ENCODE measurements at places on chromosomes 2 and 18. TPM values are rescaled to one million over a fixed set of nuclear protein-coding genes. Genes with fewer than 3 reads are reported as not detected.

The DOK6 gene
- not detected for total RNA-seq

The SDC1 gene
- total RNA-seq: not detected

The DLGAP1 gene
- 0.07 TPM for total RNA-seq

The GALNT13 gene
- not detected for total RNA-seq

The PASK gene
- total RNA-seq: 144 TPM

The EPAS1 gene
- 1.0 TPM for total RNA-seq

The EFHD1 gene
- not detected for total RNA-seq

DNA sequence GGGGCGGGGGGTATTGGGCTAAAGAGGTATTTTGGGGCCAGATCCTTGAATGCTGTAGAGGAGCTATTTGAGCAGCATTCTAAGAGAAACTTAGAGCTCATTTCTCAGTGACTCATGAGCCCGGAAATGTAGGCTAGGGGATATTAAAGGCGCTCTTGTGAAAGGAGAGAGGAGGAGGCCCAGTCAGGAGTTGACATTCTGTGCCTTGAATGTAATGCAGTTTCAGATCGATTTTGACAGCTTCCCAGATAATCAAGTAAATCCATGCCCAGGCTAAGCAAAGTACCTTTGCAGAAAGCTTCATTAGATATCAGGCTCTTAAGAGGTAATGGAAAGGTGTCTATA is 1.5 kb downstream of the CAB39 start:
- H3K27me3 ChIP-seq: no peaks in the 10 kb centered on the region
- no peaks in the 10 kb centered on the region for H3K36me3 ChIP-seq
- peak overlapping the region; percentile 68 for H3K4me3 ChIP-seq
- peak overlapping the region; percentile 21 for H3K27ac ChIP-seq
- peaks cover 47% of the 10 kb centered on the region for H3K4me1 ChIP-seq

DNA sequence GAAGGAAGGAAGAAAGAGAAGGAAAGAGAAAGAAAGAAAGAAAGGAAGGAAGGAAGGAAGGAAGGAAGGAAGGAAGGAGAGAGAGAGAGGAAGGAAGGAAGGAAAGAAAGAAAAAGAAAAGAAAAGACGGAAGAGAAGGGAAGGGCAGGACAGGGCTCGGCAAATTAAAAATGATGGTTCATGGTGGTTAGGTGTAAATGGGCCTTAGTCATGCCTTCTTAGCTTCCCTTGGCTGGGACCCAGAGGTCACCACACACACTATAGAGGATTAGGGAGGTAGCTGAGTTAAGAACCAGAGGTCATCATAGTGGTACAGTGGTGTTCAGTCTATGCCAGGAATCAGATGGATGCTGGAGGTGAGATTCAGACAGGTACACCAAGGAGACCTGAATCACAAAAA is 9.3 kb upstream of the ATL2 start:
- H3K36me3 ChIP-seq: no peaks in the 10 kb centered on the region
- no peak overlapping the region for H3K27ac ChIP-seq
- no peak overlapping the region for H3K4me3 ChIP-seq
- DNase-seq: no peak
- H3K4me1 ChIP-seq: peaks cover 11% of the 10 kb centered on the region

- peaks cover 11% of the 10 kb centered on the region for H3K4me1 ChIP-seq
- no peak overlapping the region for H3K27ac ChIP-seq
- H3K36me3 ChIP-seq: no peaks in the 10 kb centered on the region
- H3K4me3 ChIP-seq: no peak overlapping the region
- DNase-seq: no peak
Observed at GRCh38 chr2:26884486-26884885, 36.6 kb downstream of the DPYSL5 start.

DNA sequence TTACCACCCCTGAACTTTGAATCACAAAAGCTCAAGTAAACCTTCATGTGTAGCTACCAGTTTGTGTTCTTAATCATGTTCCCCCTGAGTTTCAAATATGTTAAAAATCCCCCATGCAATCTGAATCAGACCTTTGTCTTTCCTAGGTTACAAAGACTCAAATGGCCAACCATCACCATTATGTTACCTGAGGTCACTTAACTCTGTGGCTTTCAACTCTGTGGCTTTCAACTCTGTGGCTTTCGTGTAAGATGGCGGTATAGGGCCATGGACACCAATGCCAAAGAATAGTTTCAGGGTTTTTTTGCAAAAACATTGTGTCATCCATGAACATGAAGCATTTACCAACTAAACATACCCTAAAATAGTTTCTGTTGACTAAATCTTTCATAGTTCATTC is 6.7 kb downstream of the ERMN start:
- no peaks in the 10 kb centered on the region for H3K4me1 ChIP-seq
- H3K27ac ChIP-seq: no peak overlapping the region

- H3K4me3 ChIP-seq: no peak overlapping the region
- H3K36me3 ChIP-seq: peaks cover 1% of the 10 kb centered on the region
- H3K27ac ChIP-seq: no peak overlapping the region
- peaks cover 13% of the 10 kb centered on the region for H3K4me1 ChIP-seq
Observed at GRCh38 chr2:218465987-218466633, 47.2 kb downstream of the VIL1 start.

- peak overlapping the region; percentile 84 for H3K27ac ChIP-seq
- H3K4me3 ChIP-seq: peak overlapping the region; percentile 98
- peaks cover 15% of the 10 kb centered on the region for H3K4me1 ChIP-seq
- H3K36me3 ChIP-seq: no peaks in the 10 kb centered on the region
- H3K27me3 ChIP-seq: peaks cover 5% of the 10 kb centered on the region
Observed at GRCh38 chr2:183123959-183124221, 353 bp upstream of the NUP35 start.

- H3K36me3 ChIP-seq: no peaks in the 10 kb centered on the region
- DNase-seq: no peak
- H3K4me3 ChIP-seq: no peak overlapping the region
- no peaks in the 10 kb centered on the region for H3K27me3 ChIP-seq
- peaks cover 3% of the 10 kb centered on the region for H3K4me1 ChIP-seq
Observed at GRCh38 chr2:69720404-69720803, 21.5 kb upstream of the ANXA4 start.

- H3K27me3 ChIP-seq: no peaks in the 10 kb centered on the region
- H3K27ac ChIP-seq: no peak overlapping the region
- no peaks in the 10 kb centered on the region for H3K4me1 ChIP-seq
- no peak for DNase-seq
Observed at GRCh38 chr2:14872779-14873325, 240.3 kb downstream of the LRATD1 start.

- DNase-seq: no peak
- H3K36me3 ChIP-seq: no peaks in the 10 kb centered on the region
- no peak overlapping the region for H3K27ac ChIP-seq
- H3K4me3 ChIP-seq: no peak overlapping the region
- H3K27me3 ChIP-seq: no peaks in the 10 kb centered on the region
- H3K4me1 ChIP-seq: no peaks in the 10 kb centered on the region
Observed at GRCh38 chr2:240328526-240328925, 106.9 kb upstream of the GPC1 start.

- no peak overlapping the region for H3K27ac ChIP-seq
- H3K36me3 ChIP-seq: no peaks in the 10 kb centered on the region
- no peaks in the 10 kb centered on the region for H3K27me3 ChIP-seq
- no peak for DNase-seq
Observed at GRCh38 chr2:142885543-142885942, 8.1 kb downstream of the KYNU start.

GRCh38 chr2:195003881-195004471 is 653.0 kb upstream of the SLC39A10 start:
- no peaks in the 10 kb centered on the region for H3K4me1 ChIP-seq
- H3K27ac ChIP-seq: no peak overlapping the region
- no peak for DNase-seq

DNA sequence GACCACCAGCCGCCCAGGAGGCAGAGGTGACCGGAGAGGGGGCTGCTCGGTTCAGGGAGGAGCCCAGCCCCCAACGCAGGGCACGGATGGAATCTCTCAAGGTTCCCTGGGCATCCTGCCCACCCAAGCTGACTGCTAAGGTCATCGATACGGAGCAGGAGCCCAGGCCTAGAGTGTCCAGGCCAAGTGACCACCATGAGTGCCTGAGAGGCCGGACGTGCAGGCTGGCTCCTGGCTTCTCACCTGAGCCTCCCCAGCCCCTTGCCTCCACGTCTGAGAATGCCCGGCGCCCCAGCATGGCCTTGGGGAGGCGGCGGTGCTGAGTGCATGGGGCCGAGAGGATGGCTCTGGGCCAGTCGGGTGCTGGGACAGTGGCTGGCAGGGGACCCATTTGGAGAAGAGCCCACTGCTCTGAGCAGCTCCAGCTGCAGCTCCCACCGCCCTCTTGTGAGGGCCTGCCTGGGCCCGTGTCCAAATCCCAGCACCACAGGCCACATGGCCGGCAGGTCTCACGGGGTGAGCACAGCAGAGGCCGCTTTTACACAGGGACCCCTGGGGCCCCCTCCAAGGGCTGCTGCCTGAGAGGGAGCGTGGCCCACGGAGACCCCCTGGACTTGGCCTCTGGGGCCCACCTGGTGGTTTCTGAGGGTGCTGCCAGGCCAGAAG is 102.8 kb upstream of the CTDP1 start:
- H3K27me3 ChIP-seq: no peaks in the 10 kb centered on the region
- H3K4me1 ChIP-seq: peaks cover 23% of the 10 kb centered on the region
- H3K4me3 ChIP-seq: no peak overlapping the region
- H3K36me3 ChIP-seq: no peaks in the 10 kb centered on the region

DNA sequence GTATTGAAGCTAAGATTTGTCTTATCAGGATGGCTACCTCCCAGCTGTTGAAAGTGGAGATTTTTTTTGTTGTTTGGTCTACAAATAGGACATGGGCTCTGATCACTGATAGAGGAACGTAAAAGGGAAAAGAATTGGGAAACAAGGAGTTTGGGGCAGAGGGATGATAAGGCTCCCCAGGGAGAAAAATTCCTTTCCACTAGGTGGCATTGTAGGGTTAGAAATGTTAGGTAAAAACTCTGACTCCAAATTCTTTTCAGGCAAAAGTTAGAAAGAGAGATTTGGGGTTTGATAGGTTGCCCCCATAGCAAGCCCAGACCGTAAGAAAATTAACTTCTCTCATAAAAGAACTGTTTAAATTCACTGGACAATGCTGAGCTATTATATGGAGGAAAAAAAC is 19.8 kb downstream of the CMPK2 start:
- H3K4me1 ChIP-seq: no peaks in the 10 kb centered on the region
- H3K27ac ChIP-seq: no peak overlapping the region
- no peak for DNase-seq
- no peaks in the 10 kb centered on the region for H3K27me3 ChIP-seq
- H3K4me3 ChIP-seq: no peak overlapping the region
- H3K36me3 ChIP-seq: peaks cover 9% of the 10 kb centered on the region

DNA sequence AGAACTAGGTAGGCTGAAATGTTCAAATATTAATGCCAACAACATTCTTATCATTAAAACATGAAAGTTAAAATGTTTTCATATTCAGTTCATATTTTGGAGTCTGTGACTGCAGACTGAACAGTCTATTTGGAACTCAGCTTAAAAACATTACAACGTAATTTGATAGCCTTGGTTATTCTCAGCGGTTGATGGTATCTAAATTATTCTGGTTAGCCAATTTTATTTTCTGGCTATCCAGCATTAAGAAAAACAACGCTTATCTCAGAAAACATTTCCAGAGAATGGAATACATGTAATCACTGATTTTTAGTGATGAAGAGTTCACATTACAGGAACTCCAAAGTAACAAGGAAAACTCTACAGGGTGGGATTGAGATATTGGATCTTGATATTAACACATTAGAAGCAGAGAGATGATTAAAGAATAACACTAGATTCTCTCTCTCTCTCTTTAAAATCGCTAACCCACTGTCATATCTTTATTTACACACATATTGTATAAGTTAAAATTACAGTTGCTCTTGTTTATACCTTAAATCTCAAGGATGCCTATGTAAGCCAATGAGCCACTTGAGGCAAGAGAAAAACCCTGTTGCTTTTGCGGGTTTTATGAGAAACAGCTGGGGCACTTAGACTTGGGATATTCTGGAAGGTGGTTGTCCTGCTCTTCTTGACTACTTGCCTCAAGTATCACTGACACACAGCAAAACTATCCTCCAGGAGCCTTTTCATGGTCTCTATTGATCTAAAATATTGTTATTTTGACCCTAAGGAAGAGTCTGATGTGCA is 84.9 kb downstream of the ICOS start:
- H3K36me3 ChIP-seq: no peaks in the 10 kb centered on the region
- no peak for DNase-seq
- no peak overlapping the region for H3K27ac ChIP-seq
- no peaks in the 10 kb centered on the region for H3K4me1 ChIP-seq
- H3K27me3 ChIP-seq: no peaks in the 10 kb centered on the region
- H3K4me3 ChIP-seq: no peak overlapping the region

DNA sequence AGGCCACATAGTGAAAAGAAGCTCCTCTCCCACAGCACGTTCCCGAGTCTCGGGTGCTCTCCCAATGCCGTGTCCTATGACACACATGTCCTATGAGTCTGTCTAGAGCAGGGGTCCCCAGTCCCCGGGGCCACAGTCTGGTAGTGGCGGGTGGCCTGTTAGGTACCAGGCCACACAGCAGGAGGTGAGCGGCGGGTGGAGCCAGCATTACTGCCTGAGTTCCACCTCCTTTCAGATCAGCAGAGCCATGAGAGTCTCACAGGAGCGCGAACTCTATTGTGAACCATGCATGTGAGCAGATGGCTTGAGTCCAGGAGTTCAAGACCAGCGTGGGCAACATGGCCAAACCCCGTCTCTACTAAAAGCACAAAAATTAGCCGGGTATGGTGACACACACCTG is 112.6 kb downstream of the ZBTB7C start:
- no peak overlapping the region for H3K27ac ChIP-seq
- no peaks in the 10 kb centered on the region for H3K4me1 ChIP-seq
- no peak for DNase-seq
- H3K27me3 ChIP-seq: no peaks in the 10 kb centered on the region
- H3K36me3 ChIP-seq: no peaks in the 10 kb centered on the region

DNA sequence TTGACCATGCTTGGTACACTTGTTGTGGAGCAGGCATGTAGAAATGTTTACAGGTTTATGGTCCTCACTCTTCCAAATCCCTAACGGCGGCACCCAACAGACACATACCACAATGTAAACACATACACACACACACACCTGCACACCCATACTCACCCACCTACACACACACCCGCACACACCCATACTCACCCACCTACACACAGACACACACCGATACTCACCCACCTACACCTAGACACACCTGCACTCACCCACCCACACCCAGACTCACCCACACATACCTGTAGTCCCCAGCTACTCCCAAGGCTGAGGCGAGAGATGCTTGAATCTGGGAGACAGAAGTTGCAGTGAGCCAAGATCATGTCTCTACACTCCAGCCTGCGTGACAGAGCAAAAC is 1.5 kb upstream of the RAB6D start:
- H3K27me3 ChIP-seq: peaks cover 9% of the 10 kb centered on the region
- H3K27ac ChIP-seq: no peak overlapping the region
- H3K4me3 ChIP-seq: no peak overlapping the region
- DNase-seq: no peak
- H3K36me3 ChIP-seq: no peaks in the 10 kb centered on the region
